GM12878 (cell line): ENCODE measurements at places on chromosomes 6 and 20.

- DNase-seq = no peak
Measured at GRCh38 chr20:19478320-19478895, 266.0 kb downstream of the SLC24A3 start.

- DNase-seq = no peak
Measured at GRCh38 chr20:3808544-3808943, 11.8 kb upstream of the AP5S1 start.

- DNase-seq = no peak
Measured at GRCh38 chr20:3045042-3045815, 623 bp upstream of the MRPS26 start.

DNA sequence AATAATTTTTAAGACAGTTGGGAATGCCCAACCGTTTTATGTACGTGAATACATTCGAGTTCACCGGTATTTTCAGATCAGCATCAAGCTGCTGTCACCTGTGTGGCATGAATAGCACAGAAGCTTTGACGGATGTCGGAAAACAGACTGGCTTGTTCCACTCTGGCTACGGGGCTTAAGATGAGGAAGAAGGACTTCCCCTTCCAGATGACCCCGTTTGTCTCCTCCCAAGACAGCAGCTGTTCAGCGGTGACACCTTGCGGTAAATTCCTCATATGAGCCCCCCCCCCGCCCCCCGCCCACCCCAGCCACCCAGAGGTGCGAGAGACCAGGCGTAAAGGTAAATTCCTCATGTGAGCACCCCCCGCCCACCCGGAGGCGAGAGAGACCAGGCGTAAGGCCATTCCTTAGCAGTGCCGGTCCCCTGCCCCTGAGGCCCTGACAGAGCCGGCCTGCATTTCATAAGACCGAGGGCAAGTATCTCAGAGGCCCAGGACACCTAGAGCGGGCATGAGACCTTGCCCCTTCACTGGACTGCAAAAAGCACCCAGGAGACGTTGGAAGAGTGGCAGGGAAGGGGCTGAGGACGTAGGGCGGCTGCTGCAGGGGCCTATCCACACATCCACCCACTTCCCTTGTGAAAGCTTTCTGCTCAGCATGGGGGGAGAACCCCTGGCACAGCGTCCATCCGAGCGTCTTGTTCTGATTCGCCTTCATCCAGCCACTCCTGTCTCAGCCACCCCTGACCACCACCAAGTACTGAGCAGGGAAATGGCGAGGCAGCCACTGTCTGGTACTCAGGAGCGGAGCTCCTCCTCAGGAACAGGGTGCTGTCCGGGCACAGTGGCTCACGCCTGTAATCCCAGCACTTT is 7.3 kb upstream of the PCMTD2 start:
- DNase-seq = no peak

GRCh38 chr20:10288421-10288820 is 69.8 kb downstream of the SNAP25 start:
- no peak for DNase-seq

DNA sequence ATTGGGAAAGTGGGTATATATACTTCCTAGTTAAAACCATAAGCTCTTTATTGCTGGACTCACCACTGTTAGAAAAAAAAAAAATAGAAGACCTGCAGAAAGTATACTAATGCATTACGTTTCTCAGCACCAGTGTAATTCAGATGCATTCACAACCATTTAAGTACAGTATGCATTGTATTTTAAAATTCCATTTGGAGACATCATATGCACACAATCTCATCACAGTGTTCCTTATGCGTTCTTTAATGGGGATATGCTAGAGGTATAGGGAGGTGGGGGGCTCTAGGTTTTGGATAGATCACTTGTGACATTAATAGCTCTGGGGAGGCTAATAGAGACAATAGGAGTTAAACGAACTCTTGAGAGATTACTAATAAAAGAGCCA is 9.4 kb downstream of the TFAP2A start:
- no peak for DNase-seq

DNA sequence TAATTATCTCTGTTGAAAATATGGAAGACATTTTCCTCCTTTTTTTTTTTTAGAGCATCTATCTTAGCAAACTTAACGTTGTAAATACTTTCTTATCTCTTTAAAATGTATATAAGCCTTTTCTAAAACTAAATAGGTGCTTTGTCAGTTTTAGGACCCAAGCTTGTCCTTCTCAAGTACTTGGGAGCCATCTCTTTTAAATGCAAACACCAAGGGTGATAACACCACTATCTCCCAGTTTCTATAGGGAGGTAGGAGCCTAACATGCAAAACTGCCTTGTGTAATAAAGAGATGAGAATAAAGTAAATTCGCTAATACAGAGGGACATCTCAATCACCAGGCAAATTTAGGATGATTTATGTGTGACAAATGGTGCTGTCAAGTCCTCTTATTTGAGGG is 157.0 kb upstream of the FAM83B start:
- DNase-seq = no peak

DNA sequence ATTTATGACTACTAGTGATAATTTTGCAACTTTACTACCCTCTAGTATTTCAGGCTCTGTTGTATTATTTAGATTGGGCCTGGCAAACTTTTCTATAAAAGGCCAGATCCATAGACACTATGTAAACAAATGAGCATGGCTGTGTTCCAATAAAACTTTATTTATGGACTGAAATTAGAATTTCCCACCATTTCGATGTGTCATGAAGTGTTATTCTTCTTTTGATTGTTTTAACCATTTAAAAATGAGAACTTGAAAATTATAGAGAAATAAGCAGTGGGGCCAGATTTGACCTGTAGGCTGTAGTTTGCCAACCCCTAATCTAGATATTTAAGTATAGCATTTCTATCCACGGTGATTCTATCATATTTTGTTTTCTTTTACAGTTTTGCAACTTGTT is 61.5 kb upstream of the TFB1M start:
- DNase-seq = no peak

GRCh38 chr6:14135893-14136539 is 18.4 kb downstream of the CD83 start:
- DNase-seq = no peak

- no peak for DNase-seq
Measured at GRCh38 chr6:136771306-136771705, 21.0 kb downstream of the MAP3K5 start.

- no peak for DNase-seq
Measured at GRCh38 chr6:45574014-45574461, 196.3 kb upstream of the SUPT3H start.

GRCh38 chr6:135334169-135334568 is 153.1 kb downstream of the MYB start:
- no peak for DNase-seq

- DNase-seq = peak; percentile 81
Measured at GRCh38 chr20:32333181-32333987, 24.7 kb upstream of the ASXL1 start.

GRCh38 chr6:167739721-167740475 is 86.8 kb upstream of the AFDN start:
- DNase-seq = no peak
